HCT116 (cell line): ENCODE measurements at places on chromosomes 6 and 20. TPM values are rescaled to one million over a fixed set of nuclear protein-coding genes. Genes with fewer than 3 reads are reported as not detected.

Gene CDH26
- 0.34 TPM for total RNA-seq

Gene LYRM2
- 26.3 TPM for total RNA-seq

Gene PROKR2
- total RNA-seq, result not detected

Gene CRISP2
- not detected for total RNA-seq

Gene PPP1R18
- total RNA-seq, result 33.6 TPM

Gene LAMA2
- total RNA-seq, result 8.2 TPM

Gene MAPK14
- 34.2 TPM for total RNA-seq

Gene ENPP4
- total RNA-seq, result 9.6 TPM

Gene TAGAP
- total RNA-seq, result 0.30 TPM

Gene SLC24A3
- not detected for total RNA-seq

Gene DACT2
- total RNA-seq, result not detected

Gene ATP6V1G2
- 1.8 TPM for total RNA-seq

Gene NMBR
- not detected for total RNA-seq

Gene PDE7B
- total RNA-seq, result 0.61 TPM

Gene PARD6B
- total RNA-seq, result 41.3 TPM

Gene TFEB
- 4.8 TPM for total RNA-seq

Gene C6orf58
- total RNA-seq, result 0.20 TPM
